NCI-H69 (cell line): ENCODE measurements at places on chromosomes 2 and 18.

GRCh38 chr2:178892751-178893625 lies 85.8 kb upstream of the TTN start:
- peak; percentile 36 for DNase-seq

DNA sequence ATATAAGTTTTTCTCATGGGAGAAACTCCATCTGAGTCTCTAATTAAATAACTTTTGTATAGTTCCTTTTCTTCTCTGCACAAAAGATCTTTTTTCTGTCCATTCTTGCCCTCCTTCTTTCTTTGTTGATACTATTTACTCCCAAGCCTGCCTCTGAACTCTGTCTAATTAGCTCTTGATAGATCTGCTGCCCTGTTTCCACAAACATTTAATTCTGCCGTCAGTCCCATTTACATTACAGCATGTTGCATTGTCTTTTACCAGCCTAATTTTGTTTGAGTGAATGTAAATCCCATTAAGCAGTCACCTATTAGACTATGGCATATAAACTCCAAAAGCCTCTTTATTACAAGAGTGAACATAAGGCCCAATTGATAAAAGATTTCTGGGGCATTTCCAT lies 254.4 kb downstream of the ERBB4 start:
- DNase-seq: peak; percentile 89

DNA sequence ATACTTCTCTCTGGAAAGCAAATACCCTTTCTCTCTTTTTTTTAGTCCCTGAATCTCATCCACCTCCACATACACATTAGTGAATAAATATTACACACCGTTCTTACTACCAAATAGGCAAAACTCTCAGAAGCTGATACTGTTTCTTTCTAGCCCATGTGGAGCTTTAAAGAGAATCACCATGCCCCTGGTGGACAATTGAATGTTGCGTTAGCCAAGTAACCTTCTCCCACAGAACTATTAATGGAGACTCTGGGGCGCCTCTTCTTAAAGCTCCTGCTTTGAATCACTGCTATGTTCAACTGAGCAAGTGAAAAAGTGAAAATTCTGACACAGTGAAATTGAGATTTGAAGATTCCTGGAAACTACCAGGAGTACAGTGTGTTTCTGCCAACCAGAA lies 522.8 kb upstream of the CDH7 start:
- peak; percentile 54 for DNase-seq

DNA sequence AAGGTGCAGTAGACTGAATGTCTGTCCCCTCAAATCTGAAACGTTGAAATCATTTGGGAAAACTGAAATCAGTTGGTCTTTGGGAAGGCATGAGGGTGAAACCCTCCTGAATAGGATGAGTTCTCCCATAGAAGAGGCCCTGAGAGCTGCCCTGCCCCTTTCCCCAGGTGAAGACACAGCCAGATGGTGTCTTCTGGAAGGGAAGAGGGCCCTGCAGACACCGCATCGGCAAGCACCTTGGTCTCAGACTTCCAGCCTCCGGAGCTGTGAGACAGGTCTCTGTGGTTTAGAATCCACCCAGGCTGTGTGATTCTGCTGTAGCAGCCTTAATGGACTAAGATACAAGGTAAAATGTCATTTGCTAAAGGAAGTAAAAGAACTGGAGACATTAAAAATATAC lies 42.1 kb upstream of the SNTG2 start:
- DNase-seq: no peak

DNA sequence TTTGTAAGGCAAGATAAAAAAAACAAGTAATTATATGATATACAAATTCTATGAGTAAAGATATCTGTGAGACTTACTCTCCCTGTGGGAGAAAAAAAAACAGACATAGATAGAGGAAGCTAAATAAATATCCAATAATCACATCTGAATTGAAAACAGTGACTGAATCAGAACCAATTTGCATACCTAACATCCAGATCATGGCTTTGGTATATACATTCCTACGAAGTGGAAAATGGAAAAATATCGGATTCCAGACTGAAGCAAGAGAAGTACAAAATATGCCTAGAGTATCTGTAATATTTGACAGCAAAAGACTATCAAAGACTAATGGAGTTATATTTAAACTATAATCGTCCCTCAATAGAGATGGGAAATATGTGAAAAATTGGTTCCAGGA lies 1108.1 kb upstream of the CHAC2 start:
- no peak for DNase-seq

DNA sequence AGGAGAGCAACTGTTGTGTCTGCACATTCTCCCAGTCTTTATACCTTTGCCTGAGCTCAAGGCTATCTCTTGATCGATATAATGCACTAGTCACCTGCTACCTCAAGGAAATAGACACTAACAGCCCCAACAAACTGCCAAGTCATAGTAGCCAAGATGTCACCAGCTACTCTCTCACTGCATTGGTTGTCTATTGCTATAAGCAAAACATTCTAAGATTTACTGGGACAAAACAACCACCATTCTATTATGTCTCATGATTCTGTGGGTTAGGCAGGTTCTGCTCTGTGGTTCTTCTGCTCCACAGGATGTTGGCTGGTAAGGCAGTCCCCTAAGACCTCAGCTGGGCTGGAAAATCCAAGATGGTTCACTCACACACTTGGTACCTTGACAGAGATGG lies 28.5 kb upstream of the MLPH start:
- no peak for DNase-seq

GRCh38 chr18:28175150-28175929 lies 1.6 kb downstream of the CDH2 start:
- DNase-seq: peak; percentile 51

GRCh38 chr2:120709608-120710041 lies 26.0 kb upstream of the GLI2 start:
- peak; percentile 63 for DNase-seq

- no peak for DNase-seq
These were observed 249.4 kb downstream of the HDAC4 start for GRCh38 chr2:239151201-239152131.

DNA sequence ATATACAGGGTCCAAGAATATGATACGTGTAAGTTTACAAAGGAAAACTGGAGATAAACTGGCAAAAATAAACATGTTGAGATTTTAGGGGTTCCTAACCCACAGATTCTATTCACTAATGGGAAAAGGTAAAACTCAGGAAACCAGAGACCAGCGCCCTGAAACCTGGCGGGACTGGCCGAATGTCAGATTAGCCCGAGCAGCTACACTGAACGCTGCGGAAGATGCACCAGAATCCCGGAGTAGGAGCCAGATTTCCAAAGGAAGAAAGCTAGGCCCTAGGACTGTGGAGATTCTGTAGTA lies 679 bp upstream of the WDR75 start:
- no peak for DNase-seq

DNA sequence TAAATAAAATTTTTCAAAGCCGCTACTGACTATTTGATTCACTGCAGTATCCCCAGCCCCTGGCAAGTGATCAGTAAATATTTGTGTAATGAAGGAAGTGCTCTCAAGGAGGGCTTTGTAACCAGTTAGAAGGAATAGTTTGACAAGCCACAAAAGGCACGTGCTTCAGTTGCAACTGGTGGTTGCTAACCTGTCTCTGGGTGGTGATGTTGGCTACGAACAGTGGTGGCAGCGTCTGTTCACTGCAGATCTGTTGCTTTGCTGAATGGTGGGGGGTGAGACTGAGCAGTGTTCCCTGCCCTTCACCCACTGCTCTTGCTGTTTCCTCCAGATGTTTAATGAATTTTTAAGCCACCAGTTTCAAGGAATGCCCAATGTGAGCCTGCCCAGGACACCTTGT lies 73.9 kb upstream of the SIX2 start:
- DNase-seq: peak; percentile 31

GRCh38 chr2:196846295-196846694 lies 37.1 kb upstream of the C2orf66 start:
- DNase-seq: no peak

DNA sequence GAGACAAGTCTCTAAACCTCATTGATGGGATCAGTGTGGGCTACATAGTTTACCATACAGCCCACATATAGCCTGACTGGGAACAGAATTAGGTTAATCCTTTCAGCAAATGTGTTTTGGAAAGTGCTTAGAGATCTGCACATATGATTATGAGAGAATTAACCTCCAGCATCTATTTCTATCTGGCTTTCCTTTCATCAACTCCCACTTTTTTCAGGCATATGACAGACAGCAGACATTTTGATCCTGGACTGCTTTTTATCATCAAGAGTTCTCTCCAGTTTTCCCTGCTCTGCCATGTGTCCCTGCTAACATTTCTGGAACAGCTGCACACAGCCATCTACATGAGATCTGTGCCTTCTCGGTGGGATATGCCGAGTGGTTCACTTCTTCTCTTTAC lies 139.5 kb upstream of the LRP1B start:
- DNase-seq: no peak

GRCh38 chr2:152743002-152743401 lies 24.6 kb downstream of the ARL6IP6 start:
- DNase-seq: peak; percentile 35

GRCh38 chr2:8676921-8677645 lies 4.8 kb upstream of the ID2 start:
- no peak for DNase-seq

DNA sequence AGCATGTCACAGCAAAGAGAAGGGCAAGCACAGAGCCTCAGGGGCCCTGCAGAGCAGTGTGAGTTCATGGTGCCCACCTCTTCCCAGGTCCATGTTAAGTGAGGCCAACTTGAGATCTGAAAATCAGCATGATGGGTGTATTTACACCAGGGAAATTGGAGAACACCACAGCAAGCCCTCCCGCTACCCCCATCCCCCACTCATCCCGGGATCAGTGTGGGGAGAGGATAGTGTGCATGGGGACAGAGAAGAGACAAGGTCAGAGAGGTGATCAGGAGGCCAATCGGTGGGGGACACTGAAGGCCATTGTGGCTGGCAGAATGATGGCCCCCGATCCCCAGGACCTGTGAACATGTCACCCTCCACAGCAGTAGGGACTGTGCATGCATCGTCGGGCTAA lies 54.7 kb downstream of the PTGR3 start:
- no peak for DNase-seq

DNA sequence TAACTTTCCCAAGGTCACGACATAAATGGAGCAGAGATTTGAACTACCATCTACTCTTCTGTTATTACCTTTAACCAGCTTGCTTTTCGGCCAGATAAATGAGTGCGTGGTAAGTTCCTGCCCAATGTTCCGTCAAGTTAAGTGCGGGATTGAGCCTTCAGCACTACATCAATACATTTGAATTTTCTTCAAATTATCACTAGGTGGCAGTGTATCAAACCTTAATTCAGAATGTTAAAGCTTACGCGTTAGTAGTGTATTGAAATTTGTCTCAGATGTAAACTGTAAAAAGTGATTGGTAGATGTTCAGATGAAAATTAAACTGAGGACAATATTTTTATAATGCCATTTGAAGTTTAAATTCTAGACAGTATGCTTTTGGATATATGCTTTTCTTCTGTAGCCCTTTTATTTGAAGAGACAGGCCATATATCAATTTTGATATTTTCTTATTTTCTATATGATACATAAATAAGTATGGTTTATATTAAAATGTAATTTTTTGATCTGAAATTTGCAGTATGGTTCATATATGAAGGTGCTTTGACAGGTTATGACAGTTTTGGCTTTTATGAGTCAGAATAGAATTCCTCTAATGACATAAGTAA lies 681.3 kb downstream of the ADCYAP1 start:
- DNase-seq: peak; percentile 77

DNA sequence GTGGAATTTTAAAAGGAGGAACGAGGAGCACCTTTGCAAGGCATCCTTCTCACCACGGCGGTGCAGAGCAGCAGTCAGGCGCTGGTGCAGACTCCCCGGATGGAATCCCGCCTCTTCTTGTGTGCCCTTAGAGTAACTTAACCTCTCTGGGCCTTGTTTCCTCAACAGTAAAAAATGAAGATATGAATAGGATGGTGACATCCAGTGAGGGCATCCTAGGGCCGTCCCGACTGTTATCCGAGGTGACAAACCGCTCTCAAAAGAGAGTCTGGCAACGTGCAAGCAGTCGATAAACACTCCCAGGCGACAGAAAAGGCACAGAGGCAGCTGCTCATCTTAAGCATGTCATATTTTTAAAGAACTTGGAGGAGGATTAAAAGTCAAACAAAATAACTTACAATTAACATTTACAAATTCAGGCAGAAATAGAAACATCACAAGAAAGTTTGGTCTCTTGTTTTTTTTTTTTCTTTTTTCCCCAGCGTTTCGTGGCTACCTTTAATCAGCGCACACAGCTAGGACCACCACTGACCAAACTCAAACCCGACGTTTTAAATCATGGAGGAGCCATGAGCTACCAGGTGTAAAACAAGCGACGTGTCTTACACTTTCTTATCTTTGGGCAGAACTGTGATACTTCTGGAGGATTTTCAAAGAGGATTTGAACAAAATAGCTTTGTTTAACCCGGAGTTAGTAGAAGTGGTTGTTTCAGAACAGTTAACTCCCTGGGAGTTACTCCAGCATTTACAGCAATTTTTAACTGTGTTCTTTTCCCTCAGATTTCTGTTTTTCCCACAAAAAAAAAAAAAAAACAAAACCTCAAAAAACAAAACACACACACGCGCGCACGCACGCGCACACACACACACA lies 2.1 kb downstream of the MBP start:
- DNase-seq: no peak

GRCh38 chr2:73385504-73386341 lies at the start of gene ALMS1:
Gene ALMS1 (plus strand): TSS chr2:73385836. CDS start chr2:73385869, 33 bp downstream.
- peak; percentile 93 for DNase-seq
